ENCODE measurements at places on chromosomes 3 and 15. TPM values are rescaled to one million over a fixed set of nuclear protein-coding genes. Genes with fewer than 3 reads are reported as not detected.
A peak's percentile ranks its signal among the peaks of the same experiment; 100 is the strongest.

DNA sequence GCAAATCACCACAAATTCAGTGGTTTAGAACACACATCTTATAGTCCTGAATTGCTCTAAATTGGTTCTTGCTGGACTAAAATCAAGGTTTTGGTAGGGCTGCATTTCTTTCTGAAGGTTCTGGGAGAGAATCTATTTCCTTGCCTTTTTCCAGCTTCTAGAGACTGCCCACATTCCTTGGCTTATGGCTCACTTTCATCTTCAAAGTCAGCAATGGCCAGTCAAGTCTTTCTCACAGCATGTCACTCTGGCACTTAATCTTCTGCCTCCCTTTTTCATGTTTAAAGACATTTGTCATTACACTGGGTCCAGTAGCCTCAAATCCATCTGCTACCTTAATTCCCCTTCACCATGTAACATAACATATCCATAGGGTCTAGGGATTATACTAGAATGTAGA lies 149.0 kb downstream of the NEK10 start:
- no peak overlapping the region for H3K4me3 ChIP-seq
- peaks cover 3% of the 10 kb centered on the region for H3K36me3 ChIP-seq
- H3K4me1 ChIP-seq, result peaks cover 39% of the 10 kb centered on the region

- no peaks in the 10 kb centered on the region for H3K27me3 ChIP-seq
- H3K27ac ChIP-seq, result no peak overlapping the region
- peak overlapping the region; percentile 22 for H3K4me3 ChIP-seq
- H3K36me3 ChIP-seq, result no peaks in the 10 kb centered on the region
- peaks cover 20% of the 10 kb centered on the region for H3K4me1 ChIP-seq
- DNase-seq, result no peak
Observed at GRCh38 chr3:20060974-20061685, 20.9 kb downstream of the KAT2B start.

GP5 gene
- total RNA-seq, result 0.36 TPM

- H3K27me3 ChIP-seq, result peaks cover 2% of the 10 kb centered on the region
- H3K36me3 ChIP-seq, result no peaks in the 10 kb centered on the region
- H3K4me3 ChIP-seq, result no peak overlapping the region
- no peak overlapping the region for H3K27ac ChIP-seq
- DNase-seq, result no peak
Observed at GRCh38 chr3:170542704-170543103, 43.2 kb downstream of the SLC7A14 start.

TRPC1 gene
- 19.9 TPM for total RNA-seq

CHRFAM7A gene
- total RNA-seq, result 0.72 TPM

DNA sequence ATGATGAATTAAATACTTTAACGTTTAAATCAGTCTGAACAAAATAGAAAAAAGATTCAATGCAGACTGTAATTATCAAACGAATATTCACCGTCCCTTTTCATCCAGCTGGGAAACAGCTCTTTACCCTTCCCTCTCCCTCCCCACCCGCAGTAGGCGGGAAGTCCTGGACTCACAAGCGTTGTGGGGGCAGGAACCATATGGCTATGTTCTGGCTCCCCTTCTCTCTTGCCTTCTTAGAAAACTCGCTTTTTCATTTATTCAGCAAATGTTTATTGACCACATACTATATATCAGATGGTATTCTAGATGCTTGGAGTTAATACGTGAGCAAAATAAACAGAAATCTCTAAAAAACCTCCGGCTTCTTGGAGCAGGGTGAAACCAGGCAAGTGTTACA lies 715 bp upstream of the SCAPER start:
- H3K27me3 ChIP-seq, result no peaks in the 10 kb centered on the region
- H3K4me3 ChIP-seq, result peak overlapping the region; percentile 90
- no peaks in the 10 kb centered on the region for H3K36me3 ChIP-seq
- no peak for DNase-seq
- no peak overlapping the region for H3K27ac ChIP-seq

Data from osteoblast (primary cell).